ENCODE measurements at places on chromosomes 2 and 18. TPM values are rescaled to one million over a fixed set of nuclear protein-coding genes. Genes with fewer than 3 reads are reported as not detected.

ANKRD29 gene
- 0.21 TPM for total RNA-seq

IL36B gene
- not detected for total RNA-seq

RBKS gene
- total RNA-seq = 4.6 TPM

KCNS3 gene
- total RNA-seq = 0.07 TPM

ATIC gene
- 300 TPM for total RNA-seq

PARD6G gene
- total RNA-seq = not detected

TOGARAM2 gene
- total RNA-seq = 3.3 TPM

SRD5A2 gene
- not detected for total RNA-seq

RAD51AP2 gene
- not detected for total RNA-seq

TBR1 gene
- 0.04 TPM for total RNA-seq

BCL2 gene
- 88.9 TPM for total RNA-seq

CNRIP1 gene
- total RNA-seq = not detected

ABHD1 gene
- 0.39 TPM for total RNA-seq

RFX8 gene
- total RNA-seq = 0.30 TPM

ESPNL gene
- 0.21 TPM for total RNA-seq

CAPN13 gene
- total RNA-seq = not detected

OTX1 gene
- total RNA-seq = not detected

GCG gene
- total RNA-seq = not detected

LRP1B gene
- not detected for total RNA-seq

SMIM21 gene
- total RNA-seq = not detected

KATNAL2 gene
- total RNA-seq = 1.1 TPM

EVX2 gene
- total RNA-seq = not detected

TTN gene
- 1.6 TPM for total RNA-seq

OXER1 gene
- total RNA-seq = 0.14 TPM

MEP1B gene
- not detected for total RNA-seq

REG3G gene
- total RNA-seq = not detected

VWA3B gene
- not detected for total RNA-seq

All from activated CD4-positive, alpha-beta T cell treated with anti-CD3 and anti-CD28 coated beads for 36 hours (primary cell).